ENCODE measurements at places on chromosomes 4 and X.
A peak's percentile ranks its signal among the peaks of the same experiment; 100 is the strongest.

- no peak for DNase-seq
Observed at GRCh38 chr4:14269824-14270223, 642.3 kb upstream of the BOD1L1 start.

GRCh38 chr4:126172126-126172525 lies 857.4 kb downstream of the FAT4 start:
- no peak for DNase-seq

- no peak for DNase-seq
Observed at GRCh38 chr4:79575709-79576428, 167.8 kb upstream of the GK2 start.

DNA sequence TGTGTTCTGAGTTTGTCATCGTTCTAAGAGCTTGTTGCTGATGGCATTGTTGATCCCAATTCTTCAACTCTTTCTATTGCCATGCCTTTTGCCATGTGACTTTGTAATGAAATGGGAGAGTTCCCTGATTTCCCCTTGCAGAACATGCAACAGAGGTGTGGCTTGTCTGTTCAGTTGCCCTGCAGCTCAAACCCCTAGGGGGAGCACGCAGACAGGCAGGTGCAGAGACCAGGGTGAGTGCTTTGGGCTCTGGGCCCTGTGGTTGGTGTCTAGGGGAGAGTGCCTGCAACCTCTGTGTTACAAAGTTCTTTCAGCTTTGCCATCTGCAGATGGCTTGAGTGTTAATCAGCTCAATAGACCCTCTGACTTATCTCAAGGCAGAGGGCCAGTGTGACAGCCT lies 332.7 kb downstream of the MID1IP1 start:
- no peak for DNase-seq

DNA sequence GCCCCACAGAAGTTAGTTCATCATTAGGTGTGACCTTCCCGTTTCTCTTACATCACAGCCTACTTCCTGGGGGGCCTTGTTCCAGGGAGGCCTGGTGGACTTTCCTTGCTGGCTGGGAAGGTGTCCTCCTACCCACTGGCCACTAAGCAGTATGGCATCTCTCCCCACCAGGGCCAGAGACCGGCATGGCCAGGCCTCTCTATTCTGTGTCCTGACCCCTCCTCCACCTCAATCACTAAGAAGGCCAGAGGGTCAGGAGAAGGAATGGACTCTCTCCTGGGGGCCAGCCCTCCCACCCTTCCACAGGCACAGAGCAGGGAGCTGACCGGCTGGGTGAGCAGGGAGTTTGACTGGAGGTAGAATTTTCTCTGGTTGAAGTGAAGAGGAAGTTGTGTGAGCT lies 81.9 kb downstream of the PJA1 start:
- no peak for DNase-seq

GRCh38 chr4:152784490-152785350 lies 5.0 kb downstream of the ARFIP1 start:
- DNase-seq, result peak; percentile 69

- DNase-seq, result no peak
Observed at GRCh38 chrX:17986440-17986839, 125.3 kb upstream of the RAI2 start.

DNA sequence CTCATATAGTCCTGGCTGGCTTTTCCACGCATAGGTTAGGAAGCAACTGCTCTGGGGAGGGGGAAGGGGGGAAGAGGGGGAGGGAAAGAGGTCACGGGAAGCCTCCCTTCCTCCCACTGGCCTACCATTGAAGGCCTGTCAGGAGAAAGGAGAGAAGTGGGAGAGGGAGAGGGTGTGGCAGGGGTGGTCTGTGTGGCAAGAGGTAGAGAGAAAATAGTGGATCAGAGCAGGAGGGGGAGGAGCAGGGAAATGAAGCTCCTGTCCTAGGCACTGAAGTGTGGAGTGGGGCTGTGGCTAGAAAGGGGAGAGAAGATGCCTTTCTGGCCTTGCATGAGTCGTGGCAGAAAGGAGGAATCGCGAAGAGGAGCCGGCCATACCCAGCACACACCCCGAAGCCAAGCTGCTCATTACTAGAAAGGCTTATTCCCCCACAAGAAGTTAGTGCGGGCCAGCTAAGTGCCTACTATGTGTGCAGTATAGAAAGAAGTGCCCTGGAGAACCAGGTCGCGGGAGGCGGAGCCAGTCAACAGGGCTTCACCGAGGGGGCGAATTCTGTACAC lies 1.1 kb upstream of the TMEM164 start:
- no peak for DNase-seq

DNA sequence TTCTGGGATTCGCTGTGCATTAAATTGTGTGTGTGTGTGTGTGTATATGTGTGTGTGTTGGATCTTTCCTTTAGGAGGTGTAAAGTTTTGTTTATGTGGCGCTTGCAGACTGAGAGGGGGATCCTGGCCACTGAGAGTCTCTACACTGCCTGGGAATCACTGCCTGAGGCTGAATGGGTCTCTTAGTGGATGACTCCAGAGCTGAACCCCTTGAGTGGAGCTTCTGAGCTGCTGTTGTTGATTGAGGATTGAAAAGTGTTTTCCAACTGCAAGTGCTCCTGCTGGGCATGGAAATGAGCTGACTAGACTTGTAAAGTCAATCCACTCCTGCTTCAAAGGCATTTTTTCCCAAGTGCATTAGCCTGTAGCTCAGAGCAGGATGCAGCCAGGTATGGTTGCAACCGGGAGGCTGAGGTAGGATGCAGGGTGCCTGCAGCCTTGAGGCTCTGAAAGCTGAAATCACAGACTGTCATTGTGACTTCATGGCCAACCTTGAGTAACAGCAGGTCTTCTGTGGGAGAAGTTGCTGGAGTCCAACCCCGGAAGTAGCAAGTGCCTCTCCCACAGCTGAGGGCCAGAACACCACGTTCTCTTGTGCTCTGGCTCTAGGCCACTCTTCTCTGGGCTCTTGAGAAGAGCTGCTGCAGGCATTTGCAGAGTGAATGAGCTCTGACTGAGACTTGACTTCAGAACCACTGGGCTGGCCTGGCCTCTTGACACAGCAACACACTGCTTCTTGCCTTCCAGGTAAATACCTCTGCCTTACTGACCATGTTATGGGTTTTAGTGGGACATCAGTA lies at the start of gene TBX22:
Gene TBX22, plus strand, starts transcription at position 613 of the 800 bp plus-strand sequence. CDS start 7,517 bp downstream, outside the sequence.
- no peak for DNase-seq

- no peak for DNase-seq
Observed at GRCh38 chr4:151688003-151688784, 72.6 kb downstream of the GATB start.

DNA sequence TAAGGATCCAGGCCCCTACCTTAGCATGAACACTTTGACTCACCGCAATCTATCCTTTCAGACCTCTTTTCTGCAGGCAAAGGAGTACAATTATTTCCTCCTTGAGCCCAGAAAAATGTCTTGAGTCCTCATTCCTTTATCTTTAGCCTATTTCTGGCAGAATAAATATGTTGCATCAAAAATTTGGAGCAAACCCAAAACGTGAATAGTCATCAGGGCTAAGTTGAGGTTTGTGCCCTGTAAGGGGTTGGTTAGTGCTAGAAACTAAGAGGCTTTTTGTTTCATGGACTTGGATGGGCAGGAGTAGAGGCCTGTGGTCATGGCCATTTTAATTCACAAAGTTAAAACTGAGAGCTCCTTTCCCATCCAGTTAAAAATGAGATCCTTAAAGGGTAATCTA lies 460.3 kb downstream of the GBA3 start:
- no peak for DNase-seq

- no peak for DNase-seq
Observed at GRCh38 chr4:121177246-121178137, 13.4 kb upstream of the TNIP3 start.

DNA sequence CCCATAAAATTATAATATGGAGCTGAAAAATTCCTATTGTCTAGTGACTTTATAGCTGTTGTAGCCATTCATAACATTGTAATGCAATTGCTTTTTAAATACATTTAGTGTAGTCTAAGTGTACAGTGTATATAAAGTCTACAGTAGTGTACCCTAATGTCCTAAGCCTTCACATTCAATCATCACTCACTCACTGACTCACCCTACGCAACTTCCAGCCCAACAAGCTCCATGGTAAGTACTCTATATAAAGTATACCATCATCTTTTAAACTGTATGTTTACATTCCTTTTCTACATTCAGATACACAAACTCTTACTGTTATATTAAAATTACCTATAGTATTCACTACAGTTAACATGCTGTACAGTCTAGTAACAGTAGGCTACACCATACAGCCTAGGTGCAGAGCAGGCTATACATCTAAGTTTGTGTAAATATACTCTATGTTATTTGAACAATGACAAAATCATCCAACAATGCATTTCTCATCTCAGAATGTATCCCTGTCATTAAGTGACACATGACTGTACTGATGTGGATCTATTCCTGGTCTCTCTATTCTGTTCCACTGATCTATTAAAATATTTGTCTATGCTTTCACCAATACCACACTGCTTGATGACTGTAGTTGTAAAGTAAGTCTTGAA lies 33.7 kb downstream of the CLOCK start:
- DNase-seq, result no peak

- DNase-seq, result no peak
Observed at GRCh38 chr4:163866728-163867315, 372.3 kb downstream of the TMA16 start.

DNA sequence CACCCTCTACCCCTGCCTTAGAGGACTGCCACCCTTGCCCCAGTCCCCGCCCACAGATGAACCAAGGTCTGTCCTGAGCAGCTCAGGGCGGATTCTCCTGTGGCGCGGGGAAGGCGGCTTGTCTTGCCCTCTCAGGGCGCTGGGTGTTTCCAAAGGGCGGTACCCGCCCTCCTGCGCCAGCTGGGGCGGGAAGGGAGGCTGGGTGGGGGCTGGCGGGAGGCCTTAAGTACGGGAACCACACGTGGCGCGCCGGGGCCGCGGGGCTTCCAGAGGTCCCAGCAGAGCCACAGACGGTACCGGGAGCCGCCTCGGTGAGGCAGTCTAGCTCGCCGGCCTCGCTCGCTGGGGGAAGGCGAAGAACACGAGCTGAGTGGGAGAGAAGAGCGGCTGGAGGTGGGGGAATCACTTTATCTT lies 361.1 kb downstream of the MID1IP1 start:
- no peak for DNase-seq

GRCh38 chrX:120406638-120407037 lies 44.7 kb downstream of the ATP1B4 start:
- no peak for DNase-seq

GRCh38 chr4:63764400-63764799 lies 644.9 kb downstream of the TECRL start:
- DNase-seq, result no peak

- no peak for DNase-seq
Observed at GRCh38 chrX:9379697-9380551, 84.9 kb upstream of the TBL1X start.

DNA sequence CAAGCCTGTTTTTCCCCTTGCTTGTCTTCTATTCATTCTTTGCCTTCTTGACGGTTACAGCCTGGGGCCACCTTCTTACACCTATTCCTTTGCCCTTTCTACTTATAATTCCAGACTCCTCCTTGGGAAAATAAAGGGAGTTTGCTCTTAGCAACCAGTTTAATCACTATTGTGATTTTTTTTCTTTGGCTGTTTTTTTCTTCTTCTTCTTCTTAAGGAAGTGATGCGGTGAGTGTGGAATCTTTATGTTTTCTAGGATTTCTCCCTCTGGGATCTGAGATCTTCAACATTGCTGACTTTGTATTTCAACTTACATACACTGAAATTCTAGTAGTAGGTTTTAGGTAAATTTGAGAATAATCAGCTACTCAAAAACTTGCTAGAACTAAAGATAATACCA lies 1.1 kb upstream of the KLHL13 start:
- no peak for DNase-seq

DNA sequence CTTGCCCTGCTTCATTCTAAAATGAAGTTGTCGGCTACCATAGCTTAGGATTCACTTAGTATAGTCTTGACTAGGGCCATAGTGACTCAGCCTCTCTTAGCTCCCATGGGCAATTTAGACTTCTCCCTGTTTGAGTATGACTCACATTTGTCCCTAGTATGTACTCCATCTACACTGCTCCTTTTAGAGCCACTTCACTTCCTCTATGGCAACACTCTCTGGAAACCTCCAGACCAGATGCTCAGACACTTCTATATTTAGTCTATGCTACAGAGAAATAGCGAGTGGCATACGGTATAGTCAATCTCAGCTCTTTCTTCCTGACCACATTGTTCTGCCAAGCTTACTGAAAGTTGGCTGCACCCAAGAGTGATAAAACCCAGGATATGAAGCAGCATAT lies 11.2 kb downstream of the MEPE start:
- no peak for DNase-seq

DNA sequence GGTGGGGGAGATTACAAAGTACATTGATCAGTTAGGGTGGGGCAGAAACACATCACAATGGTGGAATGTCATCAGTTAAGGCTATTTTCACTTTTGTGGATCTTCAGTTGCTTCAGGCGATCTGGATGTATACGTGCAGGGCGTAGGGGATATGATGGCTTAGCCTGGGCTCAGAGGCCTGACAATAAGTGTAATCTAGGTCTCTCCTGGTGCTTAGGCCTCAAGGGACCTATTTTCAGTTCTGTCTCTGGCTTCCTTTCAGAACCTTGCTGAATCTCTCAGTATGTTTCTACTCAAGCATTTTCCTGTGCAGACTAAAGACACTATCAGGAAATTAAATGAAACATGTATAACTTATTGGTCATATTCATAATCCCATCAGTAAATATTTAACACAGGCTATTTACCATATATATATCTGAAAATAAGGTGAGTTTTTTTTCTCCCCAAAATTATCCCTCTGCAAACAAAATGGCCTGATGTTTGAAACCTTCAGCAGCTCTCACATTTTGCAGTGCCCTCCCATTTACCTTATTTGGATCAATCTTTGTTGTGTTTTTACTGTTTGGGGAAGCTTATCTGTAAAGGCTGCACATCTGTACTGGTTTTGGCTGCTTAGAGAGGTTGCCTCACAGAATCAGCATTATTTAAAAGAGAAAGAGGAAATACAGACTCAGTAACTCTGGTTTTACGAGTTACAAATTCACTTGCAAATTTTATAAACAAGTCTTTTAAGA lies 2.3 kb upstream of the ZCCHC4 start:
- DNase-seq, result no peak

- no peak for DNase-seq
Observed at GRCh38 chrX:71052721-71053120, 15.4 kb downstream of the SNX12 start.

GRCh38 chrX:153565996-153566580 lies 32.9 kb downstream of the CCNQ start:
- DNase-seq, result peak; percentile 39

DNA sequence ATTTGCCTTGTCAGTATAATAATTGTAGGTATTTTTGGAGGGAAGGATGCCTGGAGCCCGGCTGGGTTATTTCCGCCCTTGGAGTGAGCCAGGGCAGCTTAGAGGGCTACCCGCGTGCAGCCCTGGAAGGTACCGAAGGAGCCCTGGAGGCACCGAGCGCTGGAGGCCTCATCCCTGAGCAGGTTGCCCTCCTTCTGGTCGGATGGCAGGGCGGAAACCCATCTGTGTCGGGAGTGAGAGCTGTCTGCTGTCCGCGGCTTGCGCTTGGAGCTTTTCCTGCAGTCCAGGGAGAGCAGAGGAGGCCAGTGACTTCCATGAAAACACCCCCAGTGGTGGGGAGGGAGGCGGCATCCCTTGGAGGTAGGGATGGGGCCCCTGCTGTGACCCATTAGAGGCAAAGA lies 122.1 kb downstream of the TBL1X start:
- DNase-seq, result peak; percentile 32
